DND-41 (cell line): ENCODE measurements at places on chromosomes 6 and 20.
A peak's percentile ranks its signal among the peaks of the same experiment; 100 is the strongest.

DNA sequence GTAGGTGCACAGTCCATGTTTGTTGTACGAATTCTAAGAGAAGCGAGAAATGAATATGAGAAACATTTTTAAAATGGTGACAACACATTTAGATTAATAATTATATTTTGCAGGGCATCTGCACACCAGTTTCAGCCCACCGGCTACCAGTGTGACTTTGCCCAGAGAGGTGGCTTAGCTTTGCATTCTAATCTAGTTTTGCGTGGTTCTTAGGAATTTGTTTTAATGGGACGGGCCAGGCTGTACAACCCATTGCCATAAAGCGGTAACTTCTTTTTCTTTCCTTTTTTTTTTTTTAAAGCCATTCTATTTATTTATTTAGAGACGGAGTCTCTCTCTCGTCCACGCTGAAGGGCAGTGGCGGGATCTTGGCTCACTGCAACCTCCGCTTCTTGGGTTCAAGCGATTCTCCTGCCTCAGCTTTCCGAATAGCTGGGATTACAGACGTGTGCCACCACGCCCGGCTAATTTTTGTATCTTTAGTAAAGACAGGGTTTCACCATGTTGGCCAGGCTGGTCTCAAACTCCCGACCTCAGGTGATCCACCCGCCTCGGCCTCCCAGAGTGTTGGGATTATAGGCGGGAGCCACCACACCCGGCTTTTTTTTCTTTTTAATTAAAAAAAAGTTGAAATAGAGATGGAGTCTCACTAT, 829 bp downstream of the MANBAL start:
- no peaks in the 10 kb centered on the region for H3K27me3 ChIP-seq
- peak overlapping the region; percentile 93 for H3K4me3 ChIP-seq
- peaks cover 27% of the 10 kb centered on the region for H3K4me1 ChIP-seq
- peaks cover 28% of the 10 kb centered on the region for H3K36me3 ChIP-seq
- no peak for DNase-seq

DNA sequence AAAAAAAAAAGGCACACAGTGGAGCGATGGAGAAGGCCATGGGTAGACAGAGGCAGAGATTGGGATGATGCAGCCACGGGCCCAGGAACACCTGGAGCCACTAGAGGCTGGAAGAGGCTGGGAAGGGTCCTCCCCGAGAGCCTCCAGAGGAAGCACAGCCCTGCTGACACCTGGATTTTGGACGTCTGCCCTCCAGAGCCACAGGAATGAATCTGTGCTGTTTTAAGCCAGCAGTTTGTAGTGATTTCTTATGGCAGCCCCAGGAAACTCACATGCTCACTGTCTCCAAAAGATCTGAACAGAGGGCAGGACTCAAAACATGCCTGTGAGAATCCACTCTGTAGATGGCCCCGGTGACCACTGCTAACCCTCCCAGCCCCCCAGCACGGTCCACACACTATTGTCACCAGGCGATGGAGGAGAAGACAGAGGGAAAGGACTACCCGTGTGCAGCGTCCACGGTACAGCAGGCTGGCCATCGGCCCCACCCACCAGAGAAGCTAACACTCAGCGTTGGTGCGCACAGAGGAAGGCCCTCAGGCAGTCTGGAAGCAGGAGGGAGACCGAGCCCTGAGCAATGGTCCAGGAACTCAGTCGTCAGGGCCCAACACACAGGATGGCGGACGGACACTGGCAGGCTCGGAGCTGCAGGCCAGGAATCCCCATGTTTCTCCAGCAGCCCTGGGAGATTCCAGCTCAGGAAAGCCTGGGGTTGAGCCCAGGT, 99.7 kb downstream of the BMP7 start:
- DNase-seq: no peak
- no peak overlapping the region for H3K4me3 ChIP-seq
- no peaks in the 10 kb centered on the region for H3K36me3 ChIP-seq

DNA sequence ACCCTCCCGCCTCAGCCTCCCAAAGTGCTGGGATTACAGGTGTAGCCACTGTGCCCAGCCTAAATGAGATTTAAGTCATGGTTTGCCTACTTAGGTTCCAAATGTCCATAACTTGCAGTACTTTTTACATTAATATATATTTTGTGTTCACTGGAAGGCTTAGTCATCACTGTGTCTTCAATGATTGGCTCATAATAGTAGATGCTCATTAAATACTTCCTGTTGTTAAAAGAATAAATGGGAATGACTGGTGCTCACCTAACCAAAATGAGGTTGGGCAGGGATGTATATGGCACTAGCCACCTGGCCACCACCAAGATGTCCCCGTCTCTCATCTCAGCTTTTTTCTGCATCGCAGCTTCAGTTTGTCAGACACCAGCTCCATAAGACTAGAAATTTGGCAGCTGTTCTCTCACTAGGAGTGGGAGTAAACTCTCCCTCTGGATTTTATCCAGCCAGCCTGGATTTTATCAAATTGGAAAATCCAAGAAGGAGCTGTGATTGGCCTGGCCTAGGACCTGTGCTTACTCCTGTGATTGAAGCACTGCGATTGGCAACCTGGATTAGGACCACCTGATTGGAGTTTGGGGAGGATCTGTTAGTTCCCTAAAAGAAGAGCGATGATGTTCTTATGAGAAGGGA, 1.1 kb upstream of the GLO1 start:
- no peak overlapping the region for H3K27ac ChIP-seq
- peaks cover 3% of the 10 kb centered on the region for H3K27me3 ChIP-seq
- no peak for DNase-seq
- peaks cover 13% of the 10 kb centered on the region for H3K36me3 ChIP-seq
- H3K4me3 ChIP-seq: no peak overlapping the region

GRCh38 chr6:69391106-69391505, 405.7 kb downstream of the LMBRD1 start:
- no peak overlapping the region for H3K27ac ChIP-seq
- no peak overlapping the region for H3K4me3 ChIP-seq
- DNase-seq: no peak
- H3K4me1 ChIP-seq: no peaks in the 10 kb centered on the region

DNA sequence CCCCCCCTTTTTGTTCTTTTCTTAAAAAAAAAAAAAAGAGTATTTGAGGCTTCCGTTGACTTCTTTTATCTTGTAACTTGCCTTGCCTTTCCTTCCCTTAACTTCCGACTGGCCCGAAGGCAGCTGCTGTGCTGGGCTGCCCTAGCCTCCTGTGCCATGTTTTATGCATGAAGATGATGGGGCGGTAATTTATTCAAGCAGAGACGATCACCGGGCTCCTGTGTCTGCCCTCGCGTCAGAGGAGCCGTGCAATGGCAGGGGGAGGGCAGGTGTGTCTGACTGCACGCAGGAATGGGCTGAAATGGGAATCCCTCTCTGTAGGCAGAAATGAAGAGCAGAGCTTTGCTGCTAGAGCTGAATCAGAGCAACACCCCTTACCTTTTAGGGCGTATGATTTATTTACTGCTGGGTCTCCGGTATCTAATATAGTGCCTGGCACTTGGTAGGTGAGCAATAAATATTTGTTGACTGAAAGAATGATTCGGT, 106.3 kb upstream of the RIPOR2 start:
- no peaks in the 10 kb centered on the region for H3K27me3 ChIP-seq
- peak overlapping the region; percentile 84 for H3K27ac ChIP-seq
- peak; percentile 74 for DNase-seq
- peak overlapping the region; percentile 50; the same call in 1 of the 2 replicates for H3K4me3 ChIP-seq

DNA sequence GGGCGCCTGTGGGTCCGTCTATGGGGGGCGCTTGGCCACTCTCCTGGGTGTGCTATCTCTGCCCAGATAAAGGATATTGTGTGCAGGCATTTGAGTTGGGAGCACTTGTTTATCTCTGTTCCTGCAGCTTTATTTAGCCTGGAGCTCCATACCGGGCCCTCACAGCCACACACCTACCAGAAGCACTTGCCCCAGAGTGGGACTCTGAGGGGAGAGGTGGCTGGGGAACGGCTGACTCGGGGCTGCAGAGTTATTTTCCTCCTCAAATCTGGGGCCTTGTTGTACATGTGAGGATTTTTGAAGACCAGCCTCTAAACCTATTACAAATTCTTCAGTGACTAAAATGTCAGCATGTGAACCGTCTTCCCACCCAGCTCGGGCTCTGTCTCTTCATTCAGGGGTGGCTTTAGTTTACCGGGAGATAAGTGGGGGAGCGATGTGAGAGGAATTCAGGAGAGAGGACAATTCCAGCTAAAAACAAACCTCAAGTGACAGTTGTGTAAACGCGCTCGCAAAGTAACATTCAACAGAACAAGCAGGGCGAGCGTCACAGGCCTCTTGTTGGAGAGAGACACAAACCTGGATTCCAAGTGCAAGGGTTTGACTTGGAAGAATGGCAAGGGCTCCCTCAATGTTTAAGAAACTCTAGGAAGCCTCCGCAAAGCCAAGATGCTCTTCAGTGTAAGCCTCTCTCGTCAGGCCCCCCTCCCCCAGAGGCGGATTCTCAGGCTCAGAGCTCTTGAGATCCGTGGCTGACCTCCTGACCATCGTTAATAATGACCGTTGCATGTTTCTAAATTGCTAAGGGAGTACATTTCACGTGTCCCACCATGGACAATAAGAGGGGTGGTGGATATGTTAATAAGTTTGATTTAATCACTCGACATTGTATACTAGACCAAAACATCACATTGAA, 548.9 kb downstream of the QKI start:
- no peaks in the 10 kb centered on the region for H3K27me3 ChIP-seq
- H3K27ac ChIP-seq: no peak overlapping the region
- no peaks in the 10 kb centered on the region for H3K36me3 ChIP-seq
- no peak for DNase-seq

GRCh38 chr6:4088704-4089103, 9.8 kb upstream of the FAM217A start:
- no peak for DNase-seq
- H3K4me1 ChIP-seq: no peaks in the 10 kb centered on the region
- H3K36me3 ChIP-seq: no peaks in the 10 kb centered on the region
- H3K4me3 ChIP-seq: no peak overlapping the region
- H3K27me3 ChIP-seq: peaks cover 4% of the 10 kb centered on the region
- H3K27ac ChIP-seq: no peak overlapping the region

DNA sequence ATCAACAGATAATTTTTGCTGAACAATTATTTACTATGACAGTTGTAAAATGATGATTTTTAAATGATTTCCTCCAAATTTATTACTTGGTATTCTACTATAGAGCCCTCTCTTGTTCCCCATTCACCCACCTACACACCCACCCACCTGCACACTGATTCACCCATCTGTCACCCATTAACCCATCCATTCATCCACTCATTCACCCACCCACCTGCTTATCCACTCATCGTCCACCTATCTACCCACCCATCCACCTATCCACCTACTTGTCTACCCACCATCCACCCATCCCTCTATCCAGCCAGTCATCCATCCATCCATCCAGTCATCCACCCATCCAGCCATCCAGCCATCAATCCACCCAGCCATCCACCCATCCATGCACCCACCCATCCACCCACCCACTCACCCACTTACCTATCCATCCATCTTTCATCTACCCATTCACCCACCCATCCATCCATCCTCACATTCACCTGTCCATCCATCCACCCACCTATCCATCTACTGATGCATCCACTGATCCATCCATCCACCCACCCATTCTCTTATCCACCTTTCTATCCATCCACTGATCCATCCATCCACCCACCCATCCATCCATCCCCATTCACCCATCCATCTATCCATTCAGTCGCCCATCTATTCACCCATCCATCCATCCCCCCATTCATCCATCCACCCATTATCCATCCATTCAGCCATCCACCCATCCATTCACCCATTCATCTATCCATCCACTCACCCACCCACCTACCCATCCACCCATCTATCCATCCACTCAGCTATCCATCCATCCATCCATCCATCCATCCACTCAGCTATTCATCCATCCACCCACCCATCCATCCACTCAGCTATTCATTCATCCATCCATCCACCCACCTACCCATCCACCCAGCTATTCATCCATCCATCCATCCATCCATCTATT, 72.0 kb downstream of the SYNJ2 start:
- H3K4me3 ChIP-seq: no peak overlapping the region
- no peak for DNase-seq
- peaks cover 25% of the 10 kb centered on the region for H3K36me3 ChIP-seq
- no peaks in the 10 kb centered on the region for H3K27me3 ChIP-seq

- no peaks in the 10 kb centered on the region for H3K36me3 ChIP-seq
- no peak overlapping the region for H3K27ac ChIP-seq
- DNase-seq: no peak
- H3K4me1 ChIP-seq: no peaks in the 10 kb centered on the region
- no peak overlapping the region for H3K4me3 ChIP-seq
- no peaks in the 10 kb centered on the region for H3K27me3 ChIP-seq
Observed at GRCh38 chr6:1587977-1588376, 21.7 kb upstream of the FOXC1 start.

DNA sequence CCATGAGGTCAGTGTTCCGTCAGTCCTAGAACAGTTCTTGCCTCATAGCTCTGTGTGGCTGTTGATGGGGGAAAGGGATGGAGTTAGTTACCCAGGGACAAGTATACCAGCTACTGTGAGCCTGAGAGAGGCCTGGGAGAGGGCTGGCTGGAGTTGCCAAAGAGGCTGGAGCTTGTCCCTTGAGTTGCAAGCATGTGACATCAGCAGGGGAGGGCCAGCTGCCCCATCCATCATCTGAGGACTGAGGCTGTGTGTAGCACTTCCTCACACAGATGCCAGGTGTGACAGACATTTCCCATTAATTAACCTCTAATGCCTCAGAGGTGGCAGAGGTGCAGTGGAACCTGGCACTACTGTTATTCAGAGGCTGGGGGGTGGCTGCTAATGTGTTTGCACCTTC, 131.6 kb downstream of the PHACTR3 start:
- no peak overlapping the region for H3K4me3 ChIP-seq
- no peak overlapping the region for H3K27ac ChIP-seq
- no peak for DNase-seq
- no peaks in the 10 kb centered on the region for H3K4me1 ChIP-seq

DNA sequence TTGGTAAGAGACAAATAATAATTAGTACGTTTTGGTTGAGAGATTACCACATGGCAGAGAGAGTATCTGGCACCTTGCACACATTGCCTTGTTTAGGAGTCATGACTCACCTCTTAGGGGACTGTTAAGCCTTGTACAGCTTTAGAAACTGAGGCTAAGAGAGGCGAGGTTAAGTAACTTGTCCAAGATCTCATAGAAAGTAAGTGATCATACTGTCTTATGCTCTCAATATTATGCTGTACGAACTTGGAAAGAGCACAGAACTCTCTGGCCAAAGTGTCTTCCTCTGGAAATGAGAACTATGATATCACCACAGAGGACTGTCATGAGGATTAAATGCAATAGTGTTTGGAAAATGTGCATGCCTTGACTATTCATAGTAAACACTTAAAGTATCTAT, 249.0 kb downstream of the UTRN start:
- H3K4me1 ChIP-seq: peaks cover under 1% of the 10 kb centered on the region; the same call in 1 of the 2 replicates
- H3K4me3 ChIP-seq: no peak overlapping the region
- no peaks in the 10 kb centered on the region for H3K27me3 ChIP-seq
- H3K27ac ChIP-seq: no peak overlapping the region
- DNase-seq: no peak

GRCh38 chr6:154157082-154157481, 118.0 kb downstream of the OPRM1 start:
- peaks cover 45% of the 10 kb centered on the region for H3K4me1 ChIP-seq
- H3K27ac ChIP-seq: peak overlapping the region; percentile 93
- peak; percentile 52 for DNase-seq
- peaks cover 9% of the 10 kb centered on the region; the same call in 1 of the 2 replicates for H3K36me3 ChIP-seq
- H3K27me3 ChIP-seq: no peaks in the 10 kb centered on the region
